Endothelial cell of umbilical vein (primary cell): ENCODE measurements at places on chromosomes 13 and 19. TPM values are rescaled to one million over a fixed set of nuclear protein-coding genes. Genes with fewer than 3 reads are reported as not detected.

- DNase-seq: no peak
Measured at GRCh38 chr13:112062072-112062567, 4.8 kb upstream of the SOX1 start.

- DNase-seq: no peak
Measured at GRCh38 chr13:51614350-51614786, 30.1 kb downstream of the WDFY2 start.

DNA sequence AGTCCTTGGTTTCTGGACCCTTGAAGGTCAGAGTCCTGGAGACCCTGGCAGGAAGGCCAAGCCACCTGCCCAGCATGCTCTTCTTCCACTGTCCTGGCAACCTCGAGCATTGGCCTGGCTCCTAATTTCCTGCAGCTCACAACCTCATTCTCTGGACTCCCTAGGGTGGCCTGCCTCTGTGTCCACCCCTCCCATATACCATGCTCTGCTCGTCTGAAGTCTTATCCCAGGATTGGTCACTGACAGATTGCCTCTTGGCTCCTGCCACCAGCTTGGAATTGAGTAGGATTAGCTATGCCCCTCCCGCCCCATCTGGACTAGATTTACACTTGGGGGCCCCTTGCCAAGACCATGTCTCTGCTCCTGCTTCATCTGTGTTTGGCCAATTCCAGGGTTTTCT is 17.1 kb upstream of the WASF3 start:
- no peak for DNase-seq

GRCh38 chr19:6250024-6250615 is 29.7 kb downstream of the MLLT1 start:
- DNase-seq: no peak

Gene LRRC4B
- 0.08 and 0.10 TPM in 2 replicates for polyA plus RNA-seq

DNA sequence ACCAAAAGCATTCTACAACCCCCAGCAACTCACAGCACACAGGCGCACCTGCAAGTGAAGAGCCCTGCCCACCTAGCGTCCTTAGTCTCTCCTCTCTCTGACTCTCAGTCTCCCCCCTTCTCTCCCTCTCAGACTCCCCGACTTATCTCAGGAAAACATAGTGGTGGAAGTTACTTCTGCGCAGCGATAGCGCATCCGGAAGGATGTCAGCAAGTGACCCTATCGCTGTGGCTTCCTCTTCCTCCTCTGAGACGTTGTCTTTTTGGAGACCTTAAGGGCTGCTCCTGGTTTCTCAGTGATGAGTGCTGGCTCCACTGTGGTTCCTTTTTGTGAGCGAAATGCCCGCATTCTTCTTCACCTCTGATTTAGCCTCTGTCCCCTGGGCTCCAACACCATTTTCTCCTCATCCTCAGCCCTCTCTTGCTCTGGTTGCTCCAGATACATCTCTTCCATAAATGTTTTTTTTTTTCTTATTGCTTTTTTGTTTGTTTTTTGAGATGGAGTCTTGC is 1.4 kb upstream of the YIF1B start:
- peak; percentile 66 for DNase-seq

- no peak for DNase-seq
Measured at GRCh38 chr13:113152984-113153809, 5.3 kb upstream of the PROZ start.

GRCh38 chr19:9054765-9055164 is 32.1 kb upstream of the OR1M1 start:
- no peak for DNase-seq

Gene INAFM1
- 2.8 and 3.0 TPM in 2 replicates for polyA plus RNA-seq

- DNase-seq: no peak
Measured at GRCh38 chr19:32246006-32246405, 99.4 kb upstream of the ZNF507 start.

DNA sequence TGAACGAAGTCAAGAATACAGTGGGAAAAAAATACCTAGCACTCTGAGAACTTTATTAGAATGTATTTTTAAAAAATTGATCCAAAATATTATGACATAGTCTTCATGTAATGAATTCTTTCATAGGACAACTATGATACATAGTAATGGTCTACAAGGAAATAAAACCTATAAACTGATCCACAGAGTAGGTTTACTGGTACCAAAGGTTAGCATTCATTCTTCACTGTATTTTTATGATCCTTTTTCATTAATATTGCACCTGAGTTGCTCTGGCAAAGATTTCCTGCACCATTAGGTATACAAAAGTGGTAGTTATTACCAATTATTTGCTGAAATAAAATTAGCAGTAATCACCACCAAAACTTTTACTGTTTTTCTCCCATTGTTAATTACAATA is 4.2 kb downstream of the NEK3 start:
- DNase-seq: no peak

Gene TRIP10
- polyA plus RNA-seq: 26.3 and 28.4 TPM in 2 replicates

Gene KLK1
- polyA plus RNA-seq: 0.08 TPM in 1 of 2 replicates, not detected in the other
